Stimulated activated memory B cell treated with anti-CD40 and anti-IgM and Interleukin-4, amounts not matched to agents 10 μg/mL and 1 μg/mL and 100 μg/mL, for 72 hours (primary cell): ENCODE measurements at places on chromosomes 4 and X.
A peak's percentile ranks its signal among the peaks of the same experiment; 100 is the strongest.

GRCh38 chrX:117752745-117753144, 363.9 kb downstream of the KLHL13 start:
- no peak for ATAC-seq

DNA sequence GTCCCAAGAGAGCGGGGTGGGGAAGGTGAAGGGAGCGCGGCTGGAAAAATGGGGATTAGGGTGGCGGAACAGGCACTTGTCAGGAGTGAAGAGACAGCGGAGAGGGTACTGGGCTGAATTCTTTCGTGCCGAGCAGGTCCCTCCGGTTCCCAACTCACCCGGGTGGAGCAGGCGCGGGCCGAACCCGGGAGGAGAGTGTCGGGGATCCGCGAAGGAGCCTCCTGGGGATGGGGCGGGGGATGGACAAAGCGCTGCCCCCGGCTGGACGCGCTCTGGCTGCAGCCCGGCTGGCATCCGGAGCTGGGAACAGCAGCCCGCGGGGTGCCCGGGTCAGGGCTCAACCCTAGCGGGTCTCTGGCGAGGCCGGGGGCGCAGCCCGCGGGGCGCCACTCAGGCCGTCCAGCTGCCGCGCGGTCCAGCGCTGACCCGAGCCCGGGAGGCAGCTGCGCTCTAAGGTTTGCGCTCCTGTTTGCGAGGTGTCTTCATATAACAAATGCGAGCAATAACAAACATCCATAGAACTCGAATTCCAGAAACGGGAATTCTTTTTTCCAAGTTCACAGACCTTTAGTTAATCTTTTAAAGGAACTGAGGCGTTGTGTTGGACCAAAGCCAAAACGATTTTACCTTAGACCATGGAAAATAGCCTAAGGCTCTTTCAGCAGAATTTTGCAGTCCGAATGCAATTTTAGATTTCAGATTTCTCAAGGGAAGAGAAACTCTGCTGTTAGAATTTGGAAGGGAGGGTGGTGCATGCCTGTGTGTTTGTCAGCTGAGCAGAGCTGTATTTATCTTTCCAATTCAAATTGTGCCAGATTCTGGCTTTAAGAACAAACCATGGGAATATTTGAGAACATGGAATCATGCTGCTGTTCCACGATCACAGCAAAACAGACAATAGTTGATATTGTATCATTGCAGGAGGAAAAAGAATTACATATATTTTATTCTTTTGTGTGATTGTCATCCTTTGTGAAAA, 744 bp downstream of the NPY5R start:
- peak; percentile 36 for ATAC-seq

- ATAC-seq = no peak
Measured at GRCh38 chr4:7663075-7663541, 228.4 kb upstream of the PSAPL1 start.

GRCh38 chrX:131821945-131822622, 201.0 kb upstream of the STK26 start:
- no peak for ATAC-seq

DNA sequence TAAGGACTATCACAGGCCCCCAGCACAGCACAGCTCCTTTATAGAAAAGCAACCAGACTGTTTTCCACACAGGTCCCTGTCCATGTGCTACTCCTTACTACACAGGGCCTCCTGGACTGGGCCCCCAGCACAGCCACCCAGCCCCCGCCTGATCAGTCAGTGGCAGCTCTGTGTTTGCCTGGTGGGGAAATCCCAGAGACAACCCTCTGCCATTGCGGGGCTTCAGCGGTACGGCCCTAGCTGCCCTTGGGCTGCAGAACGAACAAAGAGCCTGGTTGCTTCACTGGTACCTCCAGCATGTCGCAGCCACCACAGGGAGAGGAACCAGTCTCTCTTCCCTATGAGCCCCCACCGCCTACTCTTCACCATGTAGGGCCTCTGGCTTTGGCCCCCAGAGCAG, 30.7 kb downstream of the CBR4 start:
- no peak for ATAC-seq

- ATAC-seq = no peak
Measured at GRCh38 chr4:74159143-74159709, 1.3 kb downstream of the MTHFD2L start.

DNA sequence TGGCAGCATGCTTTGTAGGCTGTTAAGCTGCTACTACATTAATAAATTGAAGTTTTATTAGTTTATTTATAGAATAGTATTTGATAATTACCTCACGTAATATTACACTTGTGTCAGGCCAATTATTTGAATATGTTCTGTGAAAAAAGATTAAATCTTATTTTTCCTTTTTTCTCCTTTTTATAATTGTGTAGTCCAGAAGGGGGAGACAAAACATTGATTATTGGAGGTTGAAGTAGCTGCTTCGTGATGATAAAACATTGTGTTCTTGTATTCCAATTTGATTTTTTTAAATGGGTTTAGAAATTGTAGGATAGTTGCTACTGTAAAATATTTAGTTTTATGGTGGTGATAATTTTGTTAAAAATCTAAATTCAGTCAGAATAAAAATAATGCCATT, 85.7 kb downstream of the DIAPH2 start:
- ATAC-seq = no peak

- no peak for ATAC-seq
Measured at GRCh38 chr4:81062001-81062400, 31.5 kb downstream of the BMP3 start.

- ATAC-seq = no peak
Measured at GRCh38 chrX:19548279-19548678, 33.0 kb upstream of the MAP3K15 start.

DNA sequence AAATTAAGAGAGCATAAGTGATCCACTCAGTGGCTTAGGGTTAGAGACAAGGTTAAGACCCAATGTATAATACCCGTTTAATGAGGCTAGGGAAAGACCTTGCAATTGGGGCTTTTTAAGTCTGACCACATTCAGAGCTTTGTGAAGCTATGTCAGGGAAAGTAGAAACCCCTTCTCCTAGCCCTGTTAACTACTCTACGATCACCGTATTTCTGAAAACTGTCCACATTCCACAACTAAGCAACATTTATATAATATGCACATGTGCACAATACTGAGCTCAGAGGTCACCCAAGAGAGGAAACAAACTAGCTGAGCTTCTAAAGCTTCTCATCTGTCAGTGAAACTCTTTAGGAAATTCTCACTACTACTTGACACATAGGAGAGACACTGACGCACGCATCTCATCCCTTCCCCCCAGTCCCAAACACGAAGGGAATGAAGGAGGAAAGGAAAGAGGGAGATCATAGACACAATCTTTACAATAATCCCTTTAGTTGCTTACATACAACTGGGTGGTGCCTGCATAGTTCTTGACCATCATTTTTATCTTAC, 56.2 kb downstream of the METTL14 start:
- ATAC-seq = no peak

DNA sequence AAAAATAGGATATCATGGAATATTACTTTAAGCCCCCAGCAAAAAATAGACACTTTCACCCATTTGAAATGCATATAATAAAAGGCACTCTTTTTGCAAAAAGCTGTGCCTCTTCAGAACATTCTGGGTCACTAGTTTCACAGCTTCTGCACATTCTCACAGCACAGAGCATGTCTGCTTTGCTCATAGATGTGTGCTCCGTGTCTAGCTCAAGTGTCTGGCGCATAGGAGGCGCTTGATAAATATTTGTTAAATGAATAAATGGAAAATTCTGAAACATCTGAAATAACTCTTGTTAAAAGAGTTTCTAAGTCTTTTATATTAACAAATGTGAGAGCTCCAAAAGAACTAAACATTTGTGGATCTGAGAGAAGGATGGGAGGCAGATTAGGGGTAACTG, 275.2 kb downstream of the PTTG2 start:
- no peak for ATAC-seq

GRCh38 chr4:1547131-1547855, 136.8 kb downstream of the FAM53A start:
- ATAC-seq = no peak

- ATAC-seq = peak; percentile 61
Measured at GRCh38 chrX:18886005-18886343, 97.9 kb downstream of the PHKA2 start.

DNA sequence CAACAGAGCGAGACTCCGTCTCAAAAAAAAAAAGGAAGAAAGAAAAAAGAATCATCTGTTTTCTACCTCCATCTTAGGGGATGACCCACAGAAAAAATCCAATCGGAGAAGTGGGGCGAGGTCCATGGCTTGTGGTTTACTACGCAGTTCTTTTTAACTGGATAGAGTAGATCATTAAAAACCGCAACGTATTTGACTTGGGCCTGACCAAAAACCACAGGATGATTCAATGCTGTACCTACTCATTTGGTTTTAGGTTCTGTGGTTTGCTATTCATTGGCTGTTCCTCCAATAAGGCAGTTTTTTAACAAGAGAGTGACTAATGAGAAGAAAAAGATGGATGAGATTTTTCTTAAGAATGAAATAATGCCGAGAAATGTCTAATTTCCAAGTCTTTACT, 83.7 kb downstream of the FREM3 start:
- peak; percentile 82 for ATAC-seq

DNA sequence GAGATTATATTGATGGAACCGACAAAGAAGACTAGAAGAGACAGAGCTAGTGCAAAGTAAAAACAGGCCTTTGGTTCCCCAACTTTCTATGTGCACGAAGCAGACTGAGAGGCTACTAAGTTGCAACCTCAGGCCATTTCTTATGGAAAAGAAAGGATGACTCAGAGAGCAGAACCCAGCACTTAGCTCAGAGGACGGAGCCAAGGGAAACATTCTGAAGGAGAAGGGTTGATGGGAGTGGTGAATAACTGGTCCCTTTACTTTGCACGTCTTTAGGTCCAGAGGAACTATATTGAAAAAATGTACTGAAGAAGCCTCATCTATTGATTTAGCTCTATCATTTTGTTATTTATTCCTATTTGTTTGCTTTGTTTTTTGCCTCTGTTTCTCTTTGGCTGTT, 182.1 kb downstream of the CPE start:
- ATAC-seq = no peak

- ATAC-seq = no peak
Measured at GRCh38 chr4:102268355-102268754, 76.9 kb downstream of the SLC39A8 start.

DNA sequence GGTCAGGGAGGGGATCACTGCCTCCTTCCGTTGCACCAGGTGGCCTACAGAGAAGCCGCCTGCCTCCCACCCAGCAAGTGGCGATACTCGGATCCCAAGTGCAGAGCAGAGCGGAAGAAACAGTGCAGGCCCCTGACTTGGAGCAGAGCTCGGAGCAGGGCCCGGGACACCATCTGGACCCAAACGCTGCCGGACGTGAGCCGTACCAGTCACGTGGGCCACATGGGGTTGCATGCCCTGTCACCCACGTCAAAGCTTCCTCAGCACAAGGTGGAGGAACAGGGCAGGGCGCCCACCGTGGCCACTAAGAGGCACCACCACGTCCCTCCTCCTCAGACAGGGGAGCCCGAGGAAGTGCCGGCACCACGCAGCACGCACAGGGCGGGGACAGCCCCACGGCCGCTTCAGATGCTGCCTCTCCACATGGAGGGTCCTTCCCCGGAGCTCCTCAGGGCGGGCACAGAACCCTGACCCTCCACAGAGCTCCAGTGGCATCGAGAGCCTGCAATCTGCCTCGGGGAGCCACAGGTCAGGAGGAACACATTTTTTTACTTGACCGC, 18.7 kb downstream of the ZFYVE28 start:
- ATAC-seq = peak; percentile 34

DNA sequence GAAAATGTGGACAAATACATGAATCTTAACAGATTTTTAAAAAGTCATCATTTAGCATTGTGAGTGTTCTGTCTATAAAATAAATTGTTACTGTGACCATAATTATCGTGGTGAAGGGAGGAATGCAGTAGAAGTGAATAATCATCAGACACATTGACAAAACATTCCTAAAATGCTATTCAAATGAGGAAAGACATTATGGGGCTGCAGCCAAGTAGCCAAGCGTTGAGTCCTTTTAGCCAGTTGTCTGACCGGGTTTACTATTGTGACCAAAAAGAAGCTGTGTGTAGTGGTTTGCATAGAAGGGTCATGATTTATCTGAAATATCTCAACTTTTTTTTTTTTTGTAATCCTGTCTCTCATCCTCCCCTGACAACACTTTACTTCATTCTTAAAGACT, 19.5 kb downstream of the WWC2 start:
- no peak for ATAC-seq

DNA sequence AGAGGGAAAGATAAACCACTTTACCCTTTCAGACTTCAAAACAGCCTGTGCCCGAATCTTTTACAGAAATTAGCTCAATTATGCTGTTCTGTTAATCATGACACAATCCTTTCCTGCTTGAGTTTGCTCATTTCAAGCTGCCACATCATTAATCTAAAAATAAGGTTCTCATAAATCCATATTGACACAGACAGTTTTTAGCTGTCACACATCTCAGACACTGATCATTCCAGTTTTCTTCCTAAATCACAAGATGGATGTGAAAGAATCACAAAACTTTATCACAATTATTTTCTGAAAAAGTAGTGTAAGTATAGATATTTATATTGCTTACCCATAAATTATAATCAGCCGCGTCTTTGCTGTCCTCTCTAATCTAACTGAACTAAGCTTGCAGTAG, 27.9 kb upstream of the AMELX start:
- no peak for ATAC-seq

DNA sequence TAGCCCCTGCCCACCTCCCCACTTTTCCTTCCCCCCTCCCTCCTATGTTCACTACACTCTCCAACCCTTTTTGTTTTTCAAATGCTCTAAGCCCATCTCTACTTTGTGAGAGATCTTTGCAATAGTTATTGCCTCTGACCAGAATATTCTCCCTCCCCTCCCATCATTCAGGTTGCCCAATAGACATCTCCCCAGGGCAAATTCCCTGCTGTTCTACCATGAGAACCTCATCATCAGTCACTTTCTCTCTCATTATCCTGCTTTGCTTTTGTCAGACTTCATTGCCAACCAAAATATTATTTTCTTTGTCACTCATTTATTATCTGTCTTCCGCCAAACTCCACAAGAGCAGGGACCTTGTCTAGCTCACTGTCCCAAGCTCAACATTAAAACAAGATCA, 268.2 kb upstream of the PPARGC1A start:
- ATAC-seq = no peak

- no peak for ATAC-seq
Measured at GRCh38 chr4:141891260-141892120, 255.1 kb downstream of the IL15 start.

DNA sequence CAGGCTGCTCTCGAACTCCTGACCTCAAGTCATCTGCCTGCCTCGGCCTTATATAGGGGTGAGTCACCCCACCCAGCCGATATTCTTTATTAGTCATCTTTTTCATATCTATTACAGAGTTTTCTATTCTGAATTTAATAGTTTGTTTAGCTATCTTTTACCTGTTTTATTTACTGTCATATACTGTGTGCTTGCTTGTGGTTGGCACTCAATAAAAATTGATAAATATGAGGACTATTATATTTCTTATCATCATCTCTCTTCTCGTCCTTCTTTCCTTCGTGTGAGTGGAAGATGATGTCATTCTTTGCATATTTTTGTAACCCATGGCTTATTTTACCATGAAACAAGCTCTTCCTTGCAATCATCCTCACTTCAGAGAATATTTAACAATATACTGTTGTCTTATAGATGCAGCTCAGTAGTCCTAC, 265.5 kb downstream of the ARHGAP24 start:
- ATAC-seq = no peak

DNA sequence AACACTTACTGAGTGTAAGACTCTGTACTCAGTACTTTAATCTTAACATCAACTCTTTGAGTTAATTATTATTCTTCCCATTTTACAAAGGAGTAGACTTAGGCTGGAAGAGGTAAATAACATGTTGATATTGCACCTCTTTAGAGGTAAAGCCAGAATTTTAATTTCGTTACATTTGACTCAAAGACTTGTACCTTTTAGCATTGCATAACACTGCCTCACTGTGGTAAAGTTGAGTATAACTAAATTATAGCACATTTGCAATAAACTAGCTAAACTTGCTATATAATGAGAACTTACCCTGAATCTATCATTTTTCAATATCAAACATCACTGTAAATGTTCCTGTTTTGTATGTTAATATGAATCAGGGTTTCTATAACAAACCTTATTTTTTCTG, 218.5 kb downstream of the PRR32 start:
- ATAC-seq = no peak
